ENCODE measurements at places on chromosomes 12 and 14.

GRCh38 chr12:100953217-100953616 is 158.6 kb downstream of the ANO4 start:
- no peak for DNase-seq

- no peak for DNase-seq
These were observed 18.0 kb downstream of the SLC24A4 start for GRCh38 chr14:92340931-92341330.

DNA sequence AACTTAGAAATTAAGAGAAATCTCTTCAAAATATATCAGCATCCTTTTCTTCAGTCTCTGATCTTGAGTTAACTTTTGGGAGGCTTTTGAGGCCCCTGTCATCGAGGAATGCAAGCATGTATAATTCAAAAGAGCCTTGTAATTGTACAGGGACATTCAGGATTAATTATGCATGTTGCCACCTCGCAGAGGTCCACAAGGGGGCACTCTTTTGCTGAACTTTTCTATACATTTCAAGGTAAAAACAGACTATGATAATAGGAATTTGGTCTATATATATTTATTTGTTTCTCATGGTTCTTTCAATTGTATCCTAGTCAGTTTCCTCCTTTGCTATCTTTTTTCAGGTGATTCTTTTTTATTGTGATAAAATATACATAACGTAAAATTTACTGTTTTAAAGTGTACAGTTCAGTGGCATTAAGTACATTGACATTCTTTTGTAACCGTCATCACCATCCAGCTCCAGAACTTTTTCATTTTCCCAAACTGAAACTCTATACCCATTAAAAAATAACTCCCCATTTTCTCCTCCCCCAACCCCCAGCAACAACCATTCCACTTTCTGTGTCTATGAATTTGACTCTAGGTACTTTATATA is 47.0 kb upstream of the SLC2A13 start:
- DNase-seq = peak; percentile 40

- peak; percentile 69 for DNase-seq
These were observed 78.0 kb downstream of the DBX2 start for GRCh38 chr12:44972746-44973421.

DNA sequence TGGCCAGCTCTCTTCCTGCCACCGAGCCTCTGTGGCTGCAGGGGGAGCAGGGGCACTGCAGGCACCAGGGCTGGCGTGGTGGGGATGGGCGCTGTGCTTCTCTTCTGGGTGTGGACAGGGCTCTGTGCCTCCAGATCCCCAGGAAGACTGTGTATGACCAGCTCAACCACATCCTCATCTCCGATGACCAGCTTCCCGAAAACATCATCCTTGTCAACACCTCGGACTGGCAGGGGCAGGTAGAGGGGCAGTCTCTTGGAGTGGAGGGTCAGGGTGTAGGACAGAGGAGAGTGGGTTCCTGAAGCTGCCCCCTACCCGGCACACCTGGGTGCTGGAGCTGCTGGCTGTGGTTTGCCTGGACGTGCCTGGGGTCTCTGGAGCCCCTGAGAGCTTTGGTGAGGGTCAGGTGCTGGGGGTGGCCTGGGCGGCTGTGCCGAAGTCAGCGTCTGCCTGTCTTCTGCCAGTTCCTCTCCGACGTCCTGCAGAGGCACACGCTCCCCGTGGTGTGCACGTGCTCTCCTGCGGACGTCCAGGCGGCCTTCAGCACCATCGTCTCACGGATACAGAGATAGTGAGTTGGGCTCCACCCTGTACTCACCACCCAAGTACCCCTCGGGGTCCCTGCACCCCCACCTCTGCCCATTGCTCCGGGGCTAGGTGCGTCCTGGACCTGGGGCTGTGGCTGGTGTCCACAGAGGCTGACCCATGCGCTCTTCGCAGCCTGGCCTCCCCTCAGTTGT is 15.8 kb upstream of the TEX22 start:
- DNase-seq = no peak

DNA sequence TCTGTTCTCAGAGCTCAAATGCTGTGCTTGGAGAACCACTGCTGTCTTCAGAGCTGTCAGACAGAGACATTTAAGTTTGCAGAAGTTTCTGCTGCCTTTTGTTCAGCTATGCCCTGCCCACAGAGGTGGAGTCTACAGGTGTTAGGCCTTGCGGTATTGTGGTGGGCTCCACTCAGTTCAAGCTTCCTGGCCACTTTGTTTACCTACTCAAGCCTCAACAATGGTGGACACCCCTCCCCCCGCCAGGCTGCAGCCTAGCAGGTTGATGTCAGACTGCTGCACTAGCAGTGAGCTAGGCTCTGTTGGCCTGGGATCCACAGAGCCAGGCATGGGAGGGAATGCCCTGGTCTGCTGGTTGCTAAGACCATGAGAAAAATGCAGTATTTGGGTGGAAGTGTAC is 323.8 kb downstream of the BCAT1 start:
- DNase-seq = peak; percentile 7

GRCh38 chr14:94907626-94908261 is 137.8 kb upstream of the GSC start:
- no peak for DNase-seq

DNA sequence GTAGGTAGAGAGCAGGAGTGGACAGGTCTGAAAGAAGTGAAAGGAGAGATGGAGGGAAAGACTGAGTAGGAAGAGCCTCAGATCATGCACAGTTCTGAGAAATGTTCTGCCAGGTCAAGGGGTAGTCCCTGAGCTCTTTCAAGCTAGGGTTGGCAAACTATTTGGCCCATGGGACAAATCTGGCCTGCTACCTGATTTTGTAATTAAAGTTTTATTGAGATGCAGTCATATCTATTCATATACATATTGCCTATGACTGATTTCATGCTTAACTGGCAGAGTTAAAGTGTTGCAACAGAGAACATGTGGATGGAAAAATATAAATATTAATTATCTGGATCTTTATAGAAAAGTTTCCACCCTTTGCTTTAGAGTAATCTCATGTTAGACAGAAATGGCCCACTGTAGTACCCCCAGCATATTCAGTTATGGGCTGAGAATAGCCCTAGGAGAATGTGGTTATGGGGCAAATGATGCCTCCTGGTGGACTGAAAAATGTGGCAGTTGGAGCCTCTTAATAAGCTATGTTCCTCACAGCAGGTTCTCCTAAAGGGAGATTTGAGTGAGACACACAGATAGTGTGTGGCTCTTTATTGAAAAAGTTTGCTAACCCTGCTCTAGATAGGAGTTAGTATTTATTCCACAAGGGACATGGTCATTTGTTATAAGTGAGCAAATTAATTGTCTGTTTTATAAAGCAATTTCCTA is 476.9 kb downstream of the LRIG3 start:
- DNase-seq = peak; percentile 67

DNA sequence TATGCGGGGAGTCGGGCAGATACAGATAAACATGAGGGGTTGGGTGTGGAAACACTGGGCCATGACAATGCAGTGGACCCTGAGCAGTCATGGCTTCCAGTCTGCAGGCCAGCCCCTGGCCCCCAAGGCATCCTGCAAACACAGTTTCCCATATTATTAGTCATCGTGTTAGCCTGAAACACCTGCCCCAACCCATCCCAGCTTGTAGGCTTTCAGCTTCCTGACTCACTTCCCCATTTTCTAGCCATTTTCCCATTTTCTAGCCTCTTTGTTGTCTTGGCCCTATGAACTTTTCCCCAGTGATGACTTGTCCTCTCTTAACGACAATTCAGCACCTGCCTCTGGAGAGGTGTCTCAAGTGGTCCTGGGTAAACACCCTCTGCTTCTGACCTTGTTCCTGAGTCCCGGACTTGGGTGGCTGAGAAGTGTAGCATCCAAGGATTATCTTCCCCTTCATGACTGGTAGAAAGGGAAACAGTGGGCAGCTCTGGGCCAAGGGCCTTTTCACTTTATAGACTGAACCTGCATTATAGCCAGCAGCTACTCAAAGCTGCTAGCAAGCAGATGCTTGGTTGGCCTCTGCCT is 4.3 kb upstream of the PGF start:
- DNase-seq = no peak

DNA sequence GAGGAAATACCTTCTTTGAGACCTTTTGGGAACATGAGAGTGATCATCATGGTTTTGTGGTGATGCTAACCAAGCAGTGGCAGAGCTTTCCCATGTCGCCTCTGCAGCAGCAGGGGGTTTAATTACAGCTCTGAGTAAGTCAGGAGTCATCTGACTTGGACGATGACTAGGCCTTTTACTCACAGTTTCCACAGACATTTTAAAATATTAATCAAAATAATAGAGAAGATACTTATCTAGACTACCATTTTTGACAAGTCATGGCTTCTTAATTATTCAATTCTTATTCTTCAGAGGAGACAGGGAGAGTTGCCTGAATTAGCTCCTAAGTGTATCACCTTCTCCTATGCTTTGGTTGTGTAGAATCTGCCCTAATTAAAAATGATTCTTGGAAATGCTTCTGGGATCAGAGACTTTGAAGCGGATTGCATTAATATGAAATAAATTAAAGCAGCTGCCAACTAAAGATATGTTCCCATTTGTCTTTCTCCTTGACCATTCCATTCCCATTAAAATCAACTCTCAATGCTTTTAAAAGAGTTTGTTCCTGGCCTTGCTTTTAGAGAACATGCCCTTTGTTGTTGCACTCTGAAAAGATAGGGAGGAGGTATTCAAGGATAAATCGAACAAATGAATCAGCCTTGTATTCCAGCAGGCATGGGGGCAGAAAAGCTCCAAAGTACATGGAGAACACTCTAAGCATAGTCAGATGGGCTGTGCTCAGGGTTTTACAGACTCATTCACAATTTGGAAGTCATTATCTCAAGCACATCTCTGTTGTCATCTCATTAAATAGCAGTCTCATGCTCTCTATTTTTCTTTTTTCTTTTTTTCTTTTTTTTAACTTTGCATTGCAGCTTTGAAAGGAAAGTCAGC is 7.7 kb upstream of the IFNG-AS1 start:
- peak; percentile 78 for DNase-seq

DNA sequence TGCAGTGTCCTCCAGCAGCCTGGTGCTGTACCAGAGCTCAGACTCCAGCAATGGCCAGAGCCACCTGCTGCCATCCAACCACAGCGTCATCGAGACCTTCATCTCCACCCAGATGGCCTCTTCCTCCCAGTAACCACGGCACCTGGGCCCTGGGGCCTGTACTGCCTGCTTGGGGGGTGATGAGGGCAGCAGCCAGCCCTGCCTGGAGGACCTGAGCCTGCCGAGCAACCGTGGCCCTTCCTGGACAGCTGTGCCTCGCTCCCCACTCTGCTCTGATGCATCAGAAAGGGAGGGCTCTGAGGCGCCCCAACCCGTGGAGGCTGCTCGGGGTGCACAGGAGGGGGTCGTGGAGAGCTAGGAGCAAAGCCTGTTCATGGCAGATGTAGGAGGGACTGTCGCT is 15.2 kb downstream of the C12orf43 start:
- no peak for DNase-seq

- DNase-seq = no peak
These were observed 691.6 kb upstream of the FBXO33 start for GRCh38 chr14:40123816-40124215.

GRCh38 chr12:93219947-93220346 is 157.8 kb upstream of the NUDT4 start:
- DNase-seq = no peak

- no peak for DNase-seq
These were observed at the start of gene MIA2 for GRCh38 chr14:39233680-39234326. Gene MIA2, plus strand, starts transcription at chr14:39233915. Its CDS starts 200 bp downstream, at chr14:39234115.

DNA sequence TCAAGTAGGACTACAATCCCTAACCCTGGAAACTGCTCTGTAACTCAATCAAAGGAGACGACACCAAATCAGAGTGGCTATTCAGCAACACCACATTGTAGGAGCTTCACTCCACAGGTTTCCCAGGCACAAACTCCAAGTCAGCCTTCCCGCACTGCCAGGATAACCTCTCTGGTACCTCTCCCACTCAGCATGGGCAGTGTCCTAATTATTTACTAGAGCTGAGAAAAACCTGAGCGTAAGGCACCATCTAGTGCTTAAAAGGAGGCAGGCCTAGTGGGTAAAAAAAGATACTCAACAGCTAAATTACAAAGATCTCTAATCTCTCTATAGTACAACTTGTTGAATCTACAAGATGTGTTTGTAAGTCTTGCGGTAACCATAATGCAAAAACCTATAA is 36.1 kb downstream of the PARP11 start:
- peak; percentile 57 for DNase-seq

- no peak for DNase-seq
These were observed 814.9 kb downstream of the LRFN5 start for GRCh38 chr14:42421377-42422078.

DNA sequence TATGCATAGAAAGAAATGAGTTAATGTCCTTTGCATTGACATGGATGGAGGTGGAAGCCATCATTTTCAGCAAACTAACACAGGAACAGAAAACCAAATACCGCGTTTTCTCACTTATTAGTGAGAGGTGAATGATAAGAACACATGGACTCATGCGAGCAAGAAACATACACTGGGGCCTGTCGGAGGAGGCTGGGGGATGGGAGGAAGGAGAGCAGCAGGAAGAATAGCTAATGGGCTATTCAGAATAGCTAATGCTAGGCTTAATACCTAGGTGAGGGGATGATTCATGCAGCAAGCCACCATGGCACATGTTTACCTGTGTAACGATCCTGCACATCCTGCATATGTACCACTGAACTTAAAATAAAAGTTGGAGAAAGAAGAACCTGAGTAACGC is 29.1 kb upstream of the SYT1 start:
- peak; percentile 7 for DNase-seq

DNA sequence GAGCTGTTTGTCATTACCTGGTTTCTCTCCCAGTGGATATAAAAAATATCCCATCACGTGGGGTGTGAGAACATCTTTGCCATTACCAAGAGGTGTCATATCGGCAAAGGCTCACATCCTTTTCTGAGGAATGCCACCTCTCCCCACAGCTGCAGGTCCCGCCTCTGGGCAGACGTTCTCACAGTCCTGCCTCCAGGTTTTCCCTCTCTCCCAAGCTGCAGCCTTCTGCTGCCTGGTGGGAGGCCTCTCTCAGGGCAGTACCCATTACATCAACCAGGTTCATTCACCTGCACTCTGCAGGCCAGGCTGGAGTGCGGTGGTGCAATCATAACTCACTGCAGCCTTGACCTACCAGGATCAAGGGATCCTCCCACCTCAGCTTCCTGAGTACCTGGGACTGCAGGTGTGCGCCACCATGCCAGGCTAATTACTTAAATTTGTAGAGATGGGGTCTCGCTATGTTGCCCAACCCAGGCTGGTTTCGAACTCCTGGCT is 15.0 kb upstream of the TMEM119 start:
- peak; percentile 74 for DNase-seq

DNA sequence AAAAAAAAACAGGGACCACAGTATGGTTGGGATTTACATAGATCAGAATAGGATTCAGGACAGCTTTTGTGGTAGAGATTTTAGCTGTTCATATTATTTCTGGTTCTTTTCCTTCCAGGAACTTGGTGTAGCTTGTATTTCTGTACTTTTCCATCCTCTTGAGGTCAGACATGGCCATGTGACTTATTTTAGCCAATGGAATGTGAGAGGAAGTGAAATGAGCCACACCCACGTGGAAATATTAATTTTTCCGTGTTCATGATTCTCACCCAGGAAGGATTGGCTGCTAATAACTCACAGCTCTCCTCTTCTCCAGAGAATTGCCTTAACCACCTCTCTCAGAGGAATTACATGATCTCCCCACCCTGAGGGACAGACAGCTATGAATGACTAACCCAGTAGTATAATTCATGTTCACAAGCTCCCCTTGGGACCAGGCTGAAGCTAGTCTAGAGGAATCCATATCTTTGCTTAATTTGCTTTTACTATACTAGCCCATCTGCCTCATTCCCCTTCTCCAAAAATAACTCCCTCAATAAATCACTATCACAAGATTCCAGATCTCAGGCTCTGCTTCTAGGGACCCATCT is 340.4 kb downstream of the NUAK1 start:
- DNase-seq = no peak

Data from mesendoderm (in vitro differentiated cells).